Osteoblast (primary cell): ENCODE measurements at places on chromosomes 5 and 9. TPM values are rescaled to one million over a fixed set of nuclear protein-coding genes. Genes with fewer than 3 reads are reported as not detected.

The GDA gene
- not detected in 2 replicates for total RNA-seq

DNA sequence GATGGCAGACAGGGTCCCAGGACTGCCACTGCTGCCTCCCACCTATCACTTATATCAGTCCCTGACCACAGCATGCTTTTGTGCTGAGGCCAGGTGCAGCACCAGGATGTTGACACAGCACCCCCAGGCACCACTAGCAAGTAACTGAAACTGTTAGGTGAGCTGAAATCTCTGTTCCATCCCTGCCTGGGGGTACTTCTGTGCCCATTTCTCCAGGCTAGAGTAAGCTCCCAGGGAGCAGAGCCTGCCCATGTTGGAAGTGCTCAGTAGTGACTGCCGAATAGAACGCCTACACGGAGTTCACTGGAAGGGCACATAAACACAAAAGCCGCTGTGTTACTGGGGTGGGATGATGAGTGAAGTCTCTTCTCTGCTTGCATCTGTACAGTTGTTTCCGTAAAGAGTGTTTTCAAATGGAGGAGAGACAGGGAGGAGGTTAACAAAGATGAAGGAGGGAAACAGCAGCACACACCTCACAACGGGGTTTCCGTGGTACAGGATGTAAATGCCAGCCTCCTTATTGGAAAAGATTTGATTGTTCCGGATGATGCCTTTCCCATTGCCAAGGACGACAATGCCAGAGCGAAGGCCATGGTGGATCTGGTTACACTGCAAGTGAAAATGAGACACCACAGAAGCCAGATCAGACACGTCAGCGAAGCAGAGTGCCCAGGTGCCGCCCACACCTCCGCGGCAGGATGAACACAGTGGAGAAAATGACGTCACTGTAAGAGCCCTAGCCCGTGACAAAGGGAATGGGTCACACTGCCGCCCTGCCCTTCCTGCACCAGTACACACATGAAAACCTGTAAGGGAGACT is 43.1 kb downstream of the POLR1E start:
- DNase-seq = peak; percentile 59

GRCh38 chr9:35407846-35408245 is 82.1 kb upstream of the RUSC2 start:
- no peak for DNase-seq

The NEUROG1 gene
- total RNA-seq = not detected in 2 replicates

DNA sequence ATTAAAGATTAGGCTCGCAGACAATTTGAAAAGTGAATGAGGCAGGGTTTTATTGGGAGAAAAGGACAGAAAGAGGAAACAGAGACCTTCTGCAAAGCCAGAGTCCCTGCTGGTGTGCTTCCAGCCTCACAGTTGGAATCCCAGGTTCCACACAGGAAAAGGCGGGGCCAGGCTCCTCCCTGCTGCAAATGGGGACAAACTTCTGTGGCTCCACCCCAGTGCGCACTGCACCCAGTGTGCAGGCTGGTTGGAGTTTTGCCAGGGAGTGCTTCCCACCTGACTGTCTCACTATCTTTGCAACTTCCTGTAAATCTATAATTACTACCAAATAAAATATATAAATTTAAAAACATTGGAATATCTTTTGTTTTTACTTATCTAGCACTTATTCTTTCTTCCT is 386.0 kb upstream of the GRIN3A start:
- DNase-seq = no peak

- DNase-seq = peak; percentile 54
Observed at GRCh38 chr5:169258372-169259000, 42.5 kb downstream of the SLIT3 start.

GRCh38 chr5:139468421-139468931 is 2.3 kb upstream of the SMIM33 start:
- DNase-seq = peak; percentile 34

- DNase-seq = peak; percentile 83
Observed at GRCh38 chr5:115583474-115583873, 18.8 kb downstream of the TICAM2 start.

DNA sequence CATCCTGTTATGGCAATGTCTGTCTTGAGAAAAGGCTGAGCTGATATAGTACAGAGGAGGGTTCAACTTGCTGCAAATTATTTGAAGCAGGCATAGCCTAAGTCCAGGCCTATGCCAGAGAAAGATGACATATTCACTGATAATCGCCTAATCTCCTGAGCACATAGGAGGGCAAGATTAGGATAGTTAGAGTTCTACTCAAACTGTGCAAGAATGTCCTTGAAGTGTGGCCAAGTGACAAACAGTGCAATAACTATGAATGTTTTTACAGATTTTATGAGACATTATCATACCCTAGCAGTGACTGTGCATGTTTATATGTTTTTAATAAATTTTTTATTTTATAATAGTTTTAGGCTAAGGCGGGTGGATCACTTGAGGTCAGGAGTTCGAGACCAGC is 96.2 kb downstream of the TSSK1B start:
- no peak for DNase-seq
